Left ventricle myocardium inferior (tissue), 1 donor: ENCODE measurements at places on chromosomes 13 and 19.

DNA sequence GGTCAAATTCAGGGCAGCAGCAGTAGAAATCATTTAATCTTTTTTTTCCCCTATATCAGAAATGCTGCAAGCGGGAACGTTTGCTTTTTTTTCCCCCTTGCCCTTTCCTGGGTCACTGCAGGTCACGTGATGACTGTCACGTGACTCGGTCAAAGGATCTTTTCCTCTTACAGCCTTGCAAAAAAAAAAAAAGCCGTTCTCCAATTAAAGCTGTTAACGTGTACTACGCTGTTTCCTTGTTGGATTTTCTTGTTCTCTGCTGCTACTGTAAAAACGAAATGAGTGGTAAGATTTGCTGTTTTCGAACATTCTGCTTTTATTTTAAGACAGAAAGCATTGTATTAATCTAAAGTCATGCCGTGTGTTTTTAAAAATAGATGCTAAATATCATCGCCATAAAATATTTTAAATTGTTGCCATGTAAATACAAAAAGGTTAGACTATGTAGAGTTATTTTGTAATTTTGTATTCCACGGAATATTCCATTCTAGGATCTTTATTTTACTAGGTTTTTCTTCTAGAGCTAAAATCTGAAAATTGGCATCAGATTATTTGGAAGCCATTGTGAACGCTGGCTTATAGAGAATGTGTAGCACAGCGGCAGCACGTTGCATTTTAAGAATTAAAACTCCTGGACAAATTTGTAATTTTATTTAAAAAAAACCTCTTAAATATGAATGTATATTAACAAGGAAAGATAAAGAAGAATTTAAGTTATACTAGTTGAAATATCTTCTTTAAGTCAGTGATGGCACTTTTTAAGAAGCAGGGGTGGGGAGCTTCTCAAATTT is 109.8 kb upstream of the MLNR start:
- DNase-seq: peak; percentile 81

DNA sequence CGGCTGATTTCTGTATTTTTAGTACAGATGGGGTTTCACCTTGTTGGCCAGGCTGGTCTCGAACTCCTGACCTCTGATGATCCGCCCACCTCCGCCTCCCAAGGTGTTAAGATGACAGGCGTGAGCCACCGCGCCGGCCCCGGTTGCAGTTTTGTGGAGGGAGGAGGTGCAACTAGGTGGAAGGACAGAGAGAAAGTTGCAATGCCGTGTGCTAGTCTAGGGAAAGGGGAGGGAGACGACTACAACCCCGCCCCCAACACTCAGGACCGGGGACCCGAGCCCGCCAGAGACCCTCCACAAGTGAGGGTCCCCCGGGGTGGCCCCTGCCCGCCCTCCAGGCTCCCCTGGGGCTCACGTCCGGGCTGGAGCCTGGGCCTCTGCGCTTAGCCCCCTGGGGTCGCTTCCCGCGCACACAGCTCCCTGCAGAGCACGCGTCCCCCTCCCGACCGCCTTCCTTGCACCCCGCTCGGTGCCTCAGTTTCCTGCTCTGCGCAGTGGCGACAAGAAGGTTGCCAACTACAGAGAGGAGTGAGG is 1.2 kb upstream of the ARID3A start:
- no peak for DNase-seq

DNA sequence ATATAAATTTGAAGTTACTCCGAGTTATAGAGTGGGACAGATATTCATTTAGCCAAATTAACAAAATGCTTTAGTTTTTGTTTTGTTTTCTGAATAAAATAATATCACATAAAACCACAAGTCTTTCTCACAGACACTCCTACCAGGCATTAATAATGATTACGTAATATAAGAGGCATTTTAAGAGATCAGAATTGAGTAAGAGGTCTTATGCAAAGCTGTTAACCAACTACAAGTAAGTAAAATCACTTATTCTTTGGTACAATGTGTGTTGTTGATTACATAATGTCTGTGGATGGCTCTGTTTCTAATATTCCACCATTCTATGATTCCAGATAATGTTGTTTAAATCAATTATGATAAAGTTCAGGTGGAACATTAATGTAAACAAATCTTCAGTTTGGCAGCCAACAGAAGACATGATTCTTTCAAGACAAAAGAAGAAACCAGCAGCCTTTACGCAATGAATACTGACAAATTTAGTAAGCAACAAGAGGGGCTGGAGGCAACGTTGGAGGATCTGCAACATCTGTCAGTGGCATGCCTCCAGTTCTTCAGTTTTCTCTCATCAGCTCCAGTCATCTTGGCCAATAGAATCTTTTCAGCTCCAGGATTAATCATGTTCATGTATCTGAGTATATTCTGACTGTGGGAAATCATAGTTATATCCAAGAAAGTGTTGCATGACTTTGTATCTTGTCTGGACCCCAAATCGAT is 403.8 kb downstream of the SLITRK5 start:
- no peak for DNase-seq

DNA sequence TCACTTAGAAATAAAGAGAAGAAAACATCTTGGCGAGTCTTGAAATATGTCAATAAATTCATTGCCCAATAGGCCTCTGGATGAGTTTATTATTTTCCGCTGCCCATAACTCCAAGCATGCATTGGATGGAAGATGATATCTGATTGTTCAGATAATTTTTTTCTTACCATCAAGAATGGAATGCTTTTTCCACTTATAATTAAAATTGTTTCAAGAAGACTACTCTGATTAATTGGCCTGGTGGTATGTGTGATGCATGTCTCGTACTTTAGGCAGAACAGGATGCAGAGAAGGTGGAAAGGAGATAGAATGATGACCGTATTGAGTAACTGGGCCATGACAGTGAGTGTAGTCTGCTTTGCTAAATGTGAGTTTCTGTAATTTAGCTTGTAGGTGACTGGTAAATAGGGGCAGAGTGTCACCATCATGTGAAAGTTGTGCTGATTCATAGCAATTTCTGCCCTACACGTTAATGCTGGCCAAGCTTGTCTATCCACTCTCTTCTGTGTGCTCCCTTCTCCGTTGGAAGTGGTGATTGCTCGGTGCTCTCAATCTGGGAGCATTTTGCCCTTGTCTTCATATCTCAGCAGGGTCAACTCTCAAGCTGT is 13.5 kb upstream of the SPATA13 start:
- no peak for DNase-seq

DNA sequence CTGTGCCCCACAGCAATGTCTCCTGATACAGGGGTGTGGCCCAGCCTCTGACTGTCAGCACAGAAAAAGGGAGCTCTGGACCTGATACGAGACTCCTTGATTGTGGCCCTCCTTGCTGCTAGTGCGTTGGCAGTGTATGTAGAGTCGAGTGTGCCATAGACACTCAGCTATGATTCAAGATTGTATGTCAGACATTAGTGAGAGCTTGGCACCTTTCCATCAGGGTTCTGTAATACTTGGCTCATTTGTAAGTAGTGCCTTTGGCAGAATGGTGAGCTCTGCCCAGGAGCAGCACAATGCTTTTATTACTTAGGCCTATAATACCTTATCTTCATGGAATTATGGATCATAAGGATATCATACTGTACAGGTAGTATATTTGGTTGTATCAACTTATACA is 83.4 kb downstream of the ATP8A2 start:
- DNase-seq: no peak

DNA sequence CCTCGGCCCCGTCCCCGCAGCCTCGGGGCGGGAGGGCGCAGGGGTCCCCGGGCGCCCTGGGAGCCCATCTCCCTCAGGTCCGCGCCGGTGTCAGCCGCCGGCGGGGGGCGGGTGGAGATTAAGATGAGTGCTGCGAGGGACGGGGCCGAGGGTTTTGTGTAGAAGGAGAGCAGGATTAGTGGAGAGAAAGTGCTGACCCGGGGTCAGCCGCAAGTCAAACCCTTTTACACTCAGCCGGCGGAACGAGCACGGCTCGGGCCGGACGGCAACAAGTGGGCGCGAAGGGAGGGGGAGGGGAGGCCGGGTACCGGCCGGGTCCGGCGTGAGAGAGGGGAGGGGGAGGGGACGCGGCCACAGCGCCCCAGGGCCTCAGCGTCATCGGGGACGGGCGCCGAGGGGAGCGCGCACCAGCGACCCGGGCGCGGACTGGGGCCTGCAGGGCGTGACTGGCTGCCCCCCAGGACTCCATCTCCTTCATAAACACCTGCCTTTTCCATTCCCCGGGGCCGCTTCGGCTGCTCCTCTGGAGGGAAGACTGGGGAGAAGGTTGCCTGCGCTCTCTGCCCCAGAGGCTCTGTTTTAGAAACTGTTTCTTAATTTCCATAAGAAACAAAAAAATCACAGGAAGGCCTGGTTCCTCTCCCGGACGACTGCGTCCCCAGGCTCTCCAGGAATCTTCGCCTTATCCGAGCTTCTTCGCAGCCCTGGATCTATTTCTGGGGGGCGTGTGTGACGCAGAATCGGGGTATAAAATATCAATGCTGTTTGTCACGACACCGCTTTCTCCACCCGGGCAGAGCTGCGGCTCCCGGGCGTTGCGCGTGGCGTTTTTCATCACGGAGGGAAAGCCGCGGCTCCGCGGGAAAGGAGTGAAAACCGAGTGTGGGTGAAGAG is 6.5 kb downstream of the SOX1 start:
- no peak for DNase-seq

- no peak for DNase-seq
Measured at GRCh38 chr13:29175250-29175873, 355.2 kb downstream of the MTUS2 start.
